ENCODE measurements at places on chromosomes 4 and X.

GRCh38 chr4:66574145-66574978 lies 904.1 kb upstream of the EPHA5 start:
- no peak for DNase-seq

DNA sequence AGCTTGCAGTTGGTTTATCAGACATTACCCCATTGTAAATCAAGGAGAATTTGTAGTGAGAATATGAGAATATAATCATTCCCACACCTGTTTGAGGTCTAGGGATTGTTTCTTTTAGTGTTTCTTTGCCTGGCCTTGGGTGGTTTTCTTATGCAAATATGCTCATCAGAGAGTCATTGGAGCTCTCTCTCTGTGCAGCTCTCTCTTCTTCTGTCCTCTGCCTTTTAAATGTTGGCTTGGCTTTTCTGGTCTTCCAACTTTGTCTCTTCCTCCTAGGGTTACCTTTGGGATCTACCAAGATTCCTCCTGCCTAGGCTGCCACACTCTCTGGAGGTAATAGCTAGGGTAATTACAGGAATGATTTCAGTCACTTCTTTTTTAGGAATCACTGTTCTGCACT lies 102.3 kb upstream of the ARSJ start:
- DNase-seq, result no peak

DNA sequence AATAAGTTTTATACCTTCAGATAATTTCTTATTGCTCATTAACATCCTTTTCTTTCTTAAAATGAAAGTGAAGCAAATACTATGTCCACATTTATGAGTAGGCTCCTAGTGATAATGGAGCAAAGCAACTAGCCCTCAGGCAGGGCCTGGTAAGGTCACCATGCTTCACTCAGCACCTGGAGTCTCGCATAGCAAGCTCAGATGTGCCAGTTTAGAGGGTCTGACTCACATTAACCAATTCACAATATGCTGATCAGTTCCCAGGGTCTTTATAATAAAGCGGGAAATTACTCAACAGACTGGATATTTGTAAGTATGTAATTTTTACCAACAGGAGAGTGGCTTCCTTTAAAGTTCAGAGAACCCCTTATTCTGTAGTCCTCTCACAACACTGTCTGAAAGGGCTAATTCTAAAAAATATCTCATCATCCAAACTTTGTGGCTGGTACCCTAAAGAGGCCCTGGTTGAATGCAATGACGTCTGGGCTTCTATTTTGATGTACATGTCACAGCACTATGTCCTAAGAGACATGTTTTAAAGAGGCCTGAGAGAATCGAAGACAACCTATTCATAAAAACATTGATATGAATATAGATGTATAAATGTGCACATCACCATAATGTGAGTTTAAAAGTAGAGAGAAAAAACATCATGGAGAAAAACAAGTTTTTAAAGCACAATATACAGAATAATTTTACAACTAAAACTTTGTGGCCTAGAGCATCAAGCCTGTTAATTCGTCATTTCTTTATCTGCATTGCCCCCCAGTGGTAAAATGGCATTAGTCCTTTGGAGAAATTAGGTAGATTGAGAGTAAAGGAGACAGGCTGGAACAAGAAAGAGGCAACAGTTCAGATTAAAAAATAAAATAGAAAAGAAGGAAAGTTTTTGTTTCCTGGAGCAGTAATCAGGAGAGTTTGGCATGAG lies 44.3 kb downstream of the IL21 start:
- DNase-seq, result peak; percentile 11

GRCh38 chr4:52945326-52945898 lies 83.3 kb downstream of the RASL11B start:
- no peak for DNase-seq

GRCh38 chrX:70042399-70043371 lies 7.1 kb downstream of the AWAT2 start:
- DNase-seq, result no peak

- no peak for DNase-seq
These were observed 75.4 kb downstream of the TMEM131L start for GRCh38 chr4:153541456-153542096.

DNA sequence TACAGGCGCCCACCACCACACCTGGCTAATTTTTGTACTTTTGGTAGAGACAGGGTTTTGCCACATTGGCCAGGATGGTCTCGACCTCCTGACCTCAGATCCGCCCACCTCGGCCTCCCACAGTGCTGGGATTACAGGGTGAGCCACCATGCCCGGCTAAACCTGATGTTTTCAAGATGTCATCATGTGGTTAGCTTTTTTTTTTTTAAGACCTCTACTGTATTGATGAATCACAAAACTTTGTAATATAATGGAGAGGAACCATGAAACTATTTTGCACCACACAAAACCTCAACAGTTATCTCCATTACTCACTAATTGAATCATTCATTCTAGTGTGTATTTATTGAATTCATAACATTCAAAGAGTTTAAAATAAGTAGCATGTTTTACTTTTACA lies 94.7 kb upstream of the NEIL3 start:
- DNase-seq, result no peak

DNA sequence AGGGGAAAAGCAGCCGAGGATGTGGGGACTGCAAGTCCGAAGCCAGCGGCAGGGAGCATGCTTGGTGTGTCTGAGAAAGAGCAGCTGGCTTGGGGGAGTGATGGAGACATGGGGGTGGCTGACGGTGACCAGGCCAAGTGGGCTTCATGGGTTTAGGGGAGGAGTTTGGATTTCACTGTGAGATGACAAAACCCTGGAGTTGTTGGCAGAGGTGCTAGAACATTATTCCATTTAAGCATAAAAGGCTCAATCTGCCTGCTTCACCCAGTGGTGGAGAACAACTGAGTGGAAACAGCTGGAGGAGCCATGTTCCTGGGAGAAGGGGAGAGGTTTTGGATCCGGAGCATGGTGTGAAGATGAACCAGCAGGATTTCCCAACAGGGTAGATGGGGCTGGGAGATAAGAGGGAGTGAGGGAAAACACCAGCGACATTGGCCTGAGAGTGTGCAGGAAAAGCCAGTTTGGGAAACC lies 318.0 kb upstream of the TAPT1 start:
- DNase-seq, result no peak

DNA sequence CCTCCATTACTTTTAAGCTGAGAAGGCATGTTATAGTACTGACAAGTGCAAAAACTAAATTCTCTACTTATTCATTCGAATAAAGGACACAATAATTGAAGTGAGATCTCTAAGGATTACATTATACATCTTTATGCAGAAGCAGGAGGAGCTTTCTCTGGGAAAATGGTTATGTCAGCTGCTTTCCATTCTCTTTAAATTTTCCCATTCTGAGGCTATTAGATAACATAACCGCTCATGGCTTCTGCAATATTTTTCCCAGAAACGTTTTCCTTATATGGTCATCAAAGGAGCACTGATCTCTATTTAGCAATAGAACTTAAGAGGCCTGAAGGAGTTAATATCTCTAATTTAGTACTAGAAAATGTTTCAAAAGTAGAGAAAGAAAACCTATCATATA lies 221.6 kb downstream of the NSUN7 start:
- DNase-seq, result no peak

- DNase-seq, result no peak
These were observed 111.2 kb downstream of the ZNF518B start for GRCh38 chr4:10346023-10346422.

- no peak for DNase-seq
These were observed 38.4 kb downstream of the PSAPL1 start for GRCh38 chr4:7396186-7396910.

DNA sequence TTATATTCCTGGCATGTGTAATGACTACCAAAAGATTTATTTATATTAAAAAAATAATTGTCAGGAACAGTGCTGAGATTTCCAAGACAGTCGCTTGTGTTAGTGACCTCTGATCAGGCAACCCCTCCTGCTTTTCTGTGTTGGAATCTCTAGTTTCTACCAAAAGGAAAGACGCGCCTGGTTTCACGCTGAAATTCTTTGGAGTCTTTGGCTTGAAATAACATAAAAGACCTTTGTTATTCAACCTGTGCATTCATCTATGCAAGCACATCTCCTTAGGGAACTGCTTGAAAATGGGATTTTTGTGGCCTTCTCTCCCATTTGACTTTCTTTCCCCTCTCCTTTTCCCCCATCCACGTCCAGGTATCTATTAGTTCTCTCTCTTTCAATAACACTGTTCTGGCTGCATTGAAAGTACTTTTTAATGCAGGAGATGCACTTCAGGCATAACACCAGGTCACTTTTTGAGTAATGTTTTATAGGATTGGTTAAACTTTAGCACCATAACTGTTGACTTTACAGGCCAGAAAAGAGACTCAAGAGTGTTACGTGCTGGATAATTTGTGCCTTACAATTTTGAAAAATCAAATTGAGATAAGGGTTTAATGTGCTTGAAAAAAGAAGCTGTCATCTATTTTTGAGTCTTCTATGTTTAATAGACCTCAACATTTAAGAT lies 172.7 kb downstream of the GPAT3 start:
- no peak for DNase-seq

DNA sequence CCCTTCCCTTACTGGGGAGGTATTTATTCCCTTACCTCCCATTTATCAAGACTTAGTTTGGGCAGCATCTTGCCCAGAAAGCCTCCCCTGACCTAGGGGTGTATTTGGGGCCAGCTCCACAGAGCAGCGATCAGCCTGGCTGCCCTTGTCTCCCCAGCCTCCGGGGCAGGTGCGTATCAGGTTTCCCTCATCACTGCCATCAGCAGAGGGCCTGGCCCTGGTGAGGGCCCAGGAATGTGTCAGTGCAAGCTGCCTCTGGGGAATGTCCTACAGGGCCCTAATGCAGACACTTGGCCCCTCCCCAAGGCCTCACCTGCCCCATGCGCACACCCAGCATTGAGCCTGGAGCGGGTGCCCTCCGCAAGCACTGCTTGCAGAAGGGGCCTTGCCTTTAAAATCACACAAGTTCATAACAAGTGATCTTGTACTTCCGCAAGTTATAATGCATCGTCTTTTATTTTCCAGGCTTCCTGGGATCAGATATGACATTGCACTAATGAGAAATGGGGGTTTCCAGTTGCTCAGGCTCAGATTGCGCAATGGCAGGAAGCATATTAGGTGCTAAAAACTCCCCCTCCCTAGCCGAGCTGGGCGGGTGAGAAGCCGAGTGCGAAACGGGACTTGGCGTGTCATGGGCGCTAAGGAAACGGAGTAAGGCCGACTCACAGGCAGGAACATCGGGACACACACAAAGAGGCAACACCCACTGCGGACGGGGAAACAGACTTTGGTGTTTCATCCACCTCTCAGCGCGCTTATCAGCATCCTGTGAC lies 25.4 kb upstream of the AFAP1 start:
- no peak for DNase-seq

DNA sequence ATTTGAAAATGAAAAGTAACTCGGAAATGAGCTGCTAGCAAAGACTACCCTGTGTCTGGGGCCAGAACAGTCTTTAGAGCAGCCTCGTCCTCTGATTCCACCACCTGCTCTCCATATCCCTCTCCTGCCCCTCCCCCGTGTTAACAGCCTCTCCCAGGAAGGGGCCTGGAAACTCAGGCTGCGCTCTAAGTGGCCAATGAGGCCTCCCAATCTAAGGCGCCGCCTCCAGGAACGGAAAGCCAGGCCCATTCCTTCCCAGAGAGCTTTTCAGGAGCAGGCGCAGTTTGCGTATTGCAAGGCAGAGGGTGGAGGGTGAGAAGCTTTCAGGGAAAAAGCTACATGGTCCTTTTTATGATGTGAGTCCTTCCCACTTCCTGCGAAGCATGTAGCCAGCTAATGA lies 31.2 kb downstream of the RS1 start:
- peak; percentile 88 for DNase-seq

- no peak for DNase-seq
These were observed 40.5 kb upstream of the SLC2A9 start for GRCh38 chr4:10061650-10062415.

GRCh38 chr4:181796502-181796901 lies 446.7 kb upstream of the TENM3 start:
- DNase-seq, result no peak

DNA sequence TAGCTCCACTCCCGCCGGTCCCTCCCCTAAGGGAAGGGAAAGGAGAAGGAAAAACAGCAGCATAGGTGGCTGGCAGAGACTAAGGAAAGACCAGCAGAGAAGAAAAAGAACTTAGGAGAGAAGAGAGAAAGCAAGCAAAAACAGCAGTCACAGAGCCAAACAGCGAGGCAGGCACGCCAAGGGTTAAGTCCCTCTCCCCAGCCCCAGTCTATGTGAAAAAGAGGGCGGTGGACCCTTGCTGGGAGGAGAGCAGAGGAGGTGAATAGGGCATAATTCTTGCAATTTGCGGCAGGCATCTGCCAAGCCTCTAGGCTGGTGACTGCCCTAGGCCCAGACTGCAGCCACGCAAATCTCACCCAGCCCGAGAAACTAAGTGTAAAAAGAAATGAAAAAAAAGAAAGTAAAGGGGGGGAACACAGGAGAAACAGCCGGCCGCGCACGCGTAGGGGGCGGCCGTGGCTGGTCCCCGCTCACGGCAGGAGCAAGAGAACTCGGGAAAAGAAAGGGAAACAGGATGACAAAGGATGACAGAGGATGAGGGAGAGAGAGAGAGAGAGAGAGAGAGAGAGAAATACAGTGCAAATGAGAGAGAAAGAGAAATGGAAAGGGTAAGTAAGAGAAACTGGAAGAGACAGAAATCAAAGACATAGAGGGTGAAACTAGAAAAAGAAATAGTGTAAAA lies 48.6 kb downstream of the MAGEA9 start:
- no peak for DNase-seq

GRCh38 chr4:40200875-40201801 lies 4.3 kb downstream of the RHOH start:
- no peak for DNase-seq

DNA sequence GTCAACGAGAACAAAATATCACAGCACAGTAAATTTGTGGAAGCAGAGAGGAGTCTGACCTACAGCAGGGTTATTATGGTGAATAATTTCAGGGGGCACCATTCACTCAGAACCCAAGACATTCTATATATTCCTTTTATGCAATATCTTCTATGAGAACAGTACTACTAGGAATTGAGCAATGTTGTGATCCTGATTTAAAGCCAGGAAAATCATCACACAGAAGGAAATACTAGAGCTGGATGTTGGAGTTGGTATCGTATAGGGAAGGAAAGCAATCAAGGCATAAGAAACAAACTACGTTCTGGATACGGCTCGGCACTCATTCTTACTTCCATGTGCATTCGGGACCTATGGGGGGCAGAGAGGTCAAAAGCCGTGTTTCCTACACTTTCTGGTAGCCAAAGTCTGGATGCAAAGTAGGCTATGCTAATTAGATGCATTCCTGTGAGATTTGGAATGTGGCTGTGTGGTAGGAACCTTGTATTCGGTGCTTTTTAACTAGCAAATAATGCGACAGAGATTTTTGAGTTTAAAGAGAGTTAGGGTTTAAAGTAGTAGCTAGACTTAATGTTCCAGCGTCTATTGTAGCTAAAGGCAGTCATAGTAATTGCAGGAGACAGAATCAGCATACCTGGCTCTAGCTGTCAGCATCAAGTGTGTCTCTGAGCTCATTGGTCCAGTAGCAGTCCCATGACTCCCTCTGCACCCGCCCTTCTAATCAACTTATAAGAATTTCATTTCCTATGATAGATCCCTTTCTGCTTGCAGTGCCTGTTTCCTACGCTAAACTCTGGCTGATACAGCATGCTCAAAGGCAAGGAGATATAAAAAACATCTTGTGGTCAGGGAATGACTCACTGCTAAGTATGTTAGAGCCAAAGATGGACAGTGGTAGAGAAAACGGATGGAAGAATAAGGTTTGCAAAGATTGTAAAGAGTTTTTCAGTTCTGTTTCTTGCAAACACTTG lies 43.3 kb upstream of the PDGFC start:
- DNase-seq, result no peak

- DNase-seq, result no peak
These were observed 37.4 kb downstream of the DAPP1 start for GRCh38 chr4:99853999-99854398.

- no peak for DNase-seq
These were observed 105.4 kb downstream of the TMEM144 start for GRCh38 chr4:158315706-158316105.
